Stomach (tissue), 19 donors: ENCODE measurements at places on chromosomes 3 and 15. TPM values are rescaled to one million over a fixed set of nuclear protein-coding genes. Genes with fewer than 3 reads are reported as not detected.

Gene KBTBD12
- polyA plus RNA-seq: 0.46 TPM

GRCh38 chr3:11157421-11157820 is 3.1 kb downstream of the HRH1 start:
- DNase-seq: no peak

Gene CP
- 0.46 TPM for polyA plus RNA-seq

DNA sequence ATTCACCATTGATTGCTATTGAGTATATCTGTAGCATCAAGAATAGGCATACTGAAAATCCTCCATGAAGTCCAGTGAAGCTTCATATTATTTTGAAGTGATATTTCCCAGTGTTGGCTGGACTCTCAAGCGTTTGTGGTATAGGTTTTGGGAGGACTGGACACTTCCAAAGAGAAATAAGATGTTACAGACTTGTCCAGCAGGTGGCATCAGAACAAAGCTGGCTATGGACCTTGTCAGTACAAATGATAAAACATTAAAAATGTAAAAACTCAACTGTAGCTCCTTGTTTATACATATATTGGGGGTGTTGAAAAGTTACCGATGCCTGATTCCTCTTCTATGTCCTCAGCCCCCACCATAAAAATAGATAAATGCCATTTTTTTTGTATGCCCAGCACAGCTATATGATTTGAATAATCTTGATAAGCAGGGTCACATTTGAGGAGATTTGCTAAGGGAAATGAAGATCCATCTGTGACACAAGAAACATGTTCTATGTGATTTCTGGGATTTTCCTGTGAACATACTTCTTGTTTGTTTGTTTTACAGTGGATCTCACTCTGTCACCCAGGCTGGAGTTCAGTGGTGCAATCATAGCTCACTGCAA is 54.5 kb upstream of the GOLGA6B start:
- no peak for DNase-seq
